ENCODE measurements at places on chromosomes 11 and 22.
A peak's percentile ranks its signal among the peaks of the same experiment; 100 is the strongest.

GRCh38 chr11:20617346-20618005 lies 18.1 kb downstream of the SLC6A5 start:
- no peak for DNase-seq

GRCh38 chr11:18756889-18757288 lies 30.9 kb upstream of the IGSF22 start:
- DNase-seq, result no peak

DNA sequence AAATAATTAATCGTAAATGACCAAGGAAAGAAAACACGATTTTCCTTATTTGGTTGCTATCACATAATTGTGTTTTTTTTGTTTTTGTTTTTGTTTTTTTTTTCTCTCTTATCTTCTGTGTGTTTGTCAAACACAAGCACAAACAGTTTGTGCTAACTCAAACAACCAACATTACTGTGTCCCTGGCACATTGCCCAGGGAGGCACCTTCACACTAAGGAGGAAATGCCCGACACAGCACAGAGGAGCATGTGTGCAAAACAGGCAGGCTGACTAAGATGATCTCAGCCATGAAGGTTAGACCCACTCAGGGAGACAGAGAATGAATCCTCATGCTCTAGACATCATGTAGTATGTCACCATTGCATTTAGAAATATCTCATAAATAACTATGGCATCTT lies 130.1 kb downstream of the SOX6 start:
- DNase-seq, result peak; percentile 56

DNA sequence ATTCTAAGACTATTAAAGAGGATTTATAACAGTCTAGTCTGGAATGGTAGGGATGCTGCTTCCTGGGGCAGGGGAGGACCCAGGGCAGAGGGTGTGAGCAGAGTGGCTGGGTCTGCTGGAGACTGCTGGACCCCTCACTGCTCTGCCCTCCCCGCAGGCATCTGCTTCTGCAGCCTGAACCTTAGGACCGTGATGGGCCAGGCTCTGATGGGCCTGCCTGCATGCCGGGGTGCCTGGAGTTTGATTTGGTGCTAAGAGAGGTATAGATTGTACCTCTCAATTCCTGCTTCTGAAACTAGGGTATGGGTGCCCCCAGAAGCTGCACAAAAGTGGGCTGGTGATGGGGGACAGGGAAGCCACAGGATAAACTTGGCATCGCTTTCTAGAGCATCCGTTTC lies 54.9 kb downstream of the CD82 start:
- no peak for DNase-seq

- no peak for DNase-seq
These were observed 53.3 kb upstream of the JAM3 start for GRCh38 chr11:134015556-134015955.

DNA sequence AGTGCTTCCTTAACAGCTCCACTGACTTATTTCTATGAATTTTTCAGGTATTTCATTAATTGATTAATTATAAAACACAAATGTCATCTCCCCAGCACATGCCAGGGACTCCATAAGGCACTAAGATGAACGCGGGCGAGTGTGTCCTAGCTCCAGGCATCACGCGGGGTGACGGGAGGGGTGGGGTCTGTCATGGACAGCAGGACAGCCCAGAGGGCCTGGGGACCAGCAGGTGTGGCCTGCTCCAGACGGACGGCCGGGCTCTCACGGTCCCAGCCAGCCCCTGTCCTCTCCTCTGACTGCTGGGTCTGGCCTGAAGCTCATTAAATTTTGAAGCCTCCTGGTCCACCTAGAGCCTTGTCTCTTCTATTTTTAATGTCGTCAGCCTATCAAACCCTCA lies 531.1 kb downstream of the BRD1 start:
- no peak for DNase-seq

DNA sequence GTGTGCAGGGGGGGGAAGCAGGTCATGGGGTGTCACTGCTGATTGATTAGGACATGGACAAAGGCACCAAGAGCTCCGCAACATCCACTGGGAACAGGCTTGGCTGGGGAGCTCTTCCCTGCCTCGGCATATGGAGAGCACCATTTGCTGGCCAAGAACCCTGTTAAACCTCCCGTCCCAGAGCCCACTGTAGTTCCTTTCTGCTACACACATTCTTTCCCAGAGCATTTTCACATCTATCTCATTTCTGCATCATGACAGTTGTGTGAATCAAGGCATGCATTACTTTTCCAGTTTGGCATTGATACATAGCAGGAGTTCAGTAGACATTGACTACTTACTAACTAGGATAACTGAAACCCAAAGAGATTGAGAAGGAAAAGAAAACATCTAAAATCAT lies 333.4 kb upstream of the B3GAT1 start:
- DNase-seq, result no peak

DNA sequence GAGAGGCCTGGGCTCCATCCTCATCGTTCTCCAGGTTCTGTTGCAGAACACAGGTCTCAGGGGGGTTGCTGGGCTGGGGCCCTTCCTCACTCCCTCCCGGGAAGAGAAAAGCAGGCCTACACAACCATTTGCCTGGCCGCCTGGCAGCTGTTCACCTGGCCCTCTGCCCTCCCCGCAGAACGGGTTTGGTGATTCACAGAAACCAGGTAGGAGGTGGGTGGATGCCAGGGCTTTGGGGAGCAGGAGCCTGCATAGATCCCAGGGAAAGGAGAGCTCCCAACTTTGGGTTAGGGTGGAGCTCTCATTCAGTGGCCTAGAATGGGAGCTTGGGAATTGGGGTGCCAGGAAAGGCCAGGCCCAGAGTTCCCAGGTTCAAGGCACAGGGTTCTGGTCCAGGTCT lies 995 bp downstream of the TMEM134 start:
- DNase-seq, result no peak

GRCh38 chr22:32631507-32632255 lies 157.1 kb downstream of the FBXO7 start:
- no peak for DNase-seq

DNA sequence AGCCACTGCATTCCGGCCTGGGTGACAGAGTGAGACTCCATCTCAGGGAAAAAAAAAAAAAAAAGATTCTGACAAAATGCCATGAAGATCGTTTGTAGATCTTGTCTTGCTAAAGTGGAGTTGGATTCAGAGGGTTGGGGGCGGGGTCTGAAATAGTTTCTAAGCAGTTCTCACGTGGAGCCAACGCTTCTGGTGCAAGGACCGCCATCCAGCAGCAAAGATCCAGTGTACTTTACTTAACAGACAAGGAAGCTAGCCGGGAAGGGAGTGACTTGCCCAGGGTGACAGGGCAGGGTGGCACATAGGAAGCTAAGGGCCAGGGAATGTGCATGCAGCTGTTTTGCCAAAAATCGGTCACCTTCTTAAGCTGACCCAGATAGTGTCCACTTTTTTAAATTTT lies 27.4 kb downstream of the APOL1 start:
- DNase-seq, result no peak

DNA sequence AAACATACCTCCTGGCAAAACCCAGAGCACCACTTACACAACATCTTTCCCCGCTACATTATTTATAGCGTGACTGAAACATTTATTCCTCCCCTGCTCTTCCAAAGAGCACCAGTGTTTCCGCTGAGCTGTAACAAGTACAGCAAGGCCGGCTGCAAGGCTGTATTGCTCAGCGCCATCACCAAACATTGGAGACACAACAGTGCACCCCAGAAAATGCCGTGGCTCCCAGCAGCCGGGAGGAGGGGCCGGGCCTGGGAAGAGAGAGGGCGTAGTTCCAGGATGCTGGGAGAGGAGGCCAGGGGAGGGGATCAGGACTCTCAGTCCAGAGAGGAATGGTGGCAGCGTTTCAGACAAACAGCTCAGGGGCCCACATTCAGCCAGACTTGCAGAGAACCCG lies 133.2 kb downstream of the DSCAML1 start:
- DNase-seq, result no peak

DNA sequence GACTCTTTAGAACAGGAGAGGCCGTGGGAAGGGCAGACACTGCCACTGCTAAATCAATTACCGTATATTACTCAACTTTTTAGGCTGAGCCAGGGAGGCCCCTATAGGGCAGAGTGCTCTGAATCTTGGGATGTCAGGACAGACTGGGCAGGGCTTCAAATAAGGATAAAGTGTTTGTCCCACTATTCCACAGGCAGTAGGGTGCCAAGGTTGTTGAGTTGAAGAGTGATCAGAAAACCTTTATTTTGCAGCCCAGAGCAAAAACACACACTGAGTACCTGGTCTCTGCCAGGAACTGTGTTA lies 1.6 kb upstream of the B4GAT1 start:
- DNase-seq, result no peak

DNA sequence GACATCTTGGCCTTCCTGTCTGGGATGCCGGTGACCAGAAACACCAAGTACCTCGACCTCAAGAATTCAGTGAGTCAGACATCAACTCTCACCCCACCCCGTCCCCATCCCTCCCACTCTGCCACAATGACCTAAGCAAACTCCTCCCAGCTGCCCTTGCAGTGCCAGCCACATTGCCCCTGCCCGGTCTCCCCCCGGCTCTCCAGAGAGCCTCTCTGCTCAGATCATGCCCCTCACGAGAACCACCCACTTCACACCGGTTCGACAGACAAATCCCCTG lies 23.6 kb upstream of the MYRF start:
- no peak for DNase-seq

- peak; percentile 30 for DNase-seq
These were observed 364.2 kb downstream of the TENM4 start for GRCh38 chr11:79076526-79077115.

GRCh38 chr11:111414267-111414931 lies 35.3 kb upstream of the POU2AF1 start:
- no peak for DNase-seq

GRCh38 chr22:25849522-25849921 lies 107.5 kb downstream of the MYO18B start:
- DNase-seq, result no peak

- DNase-seq, result no peak
These were observed 4.2 kb downstream of the CPSF7 start for GRCh38 chr11:61425367-61426131.

DNA sequence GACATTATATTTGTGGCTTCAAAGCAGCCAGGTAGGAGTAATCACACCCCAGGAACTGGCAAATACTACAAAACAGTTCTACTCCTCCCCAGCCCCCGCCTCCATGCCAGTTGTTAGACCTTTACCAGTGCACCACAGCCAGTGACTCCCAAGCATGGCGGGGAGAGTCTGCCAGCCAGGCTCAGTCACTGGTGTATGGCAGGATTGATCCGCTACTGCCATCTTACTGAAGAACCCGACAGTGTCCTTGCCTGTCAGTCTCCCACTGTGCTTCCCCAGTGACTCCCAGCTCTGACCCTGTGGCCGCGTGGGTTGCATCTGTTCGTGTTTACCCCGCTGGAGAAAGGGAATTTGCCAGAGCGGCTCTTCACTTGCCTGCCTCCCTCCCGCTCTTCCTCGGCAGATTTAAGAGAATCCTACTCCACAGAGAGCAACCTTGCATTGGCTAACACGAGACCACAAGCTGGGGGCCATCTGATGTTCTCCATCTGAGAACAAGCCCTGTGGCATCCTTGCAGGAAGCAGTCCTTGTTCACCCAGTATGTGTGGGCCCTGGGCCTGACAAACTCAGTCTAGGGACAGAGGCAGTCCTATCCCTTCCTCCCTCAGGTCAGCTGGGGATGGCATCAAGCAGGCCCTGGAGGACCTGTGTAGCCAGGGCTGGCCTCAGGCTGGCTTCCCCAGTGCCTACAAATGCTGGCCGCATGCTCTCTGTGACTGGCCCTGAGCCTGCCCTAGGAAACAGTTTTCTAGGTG lies 33.1 kb downstream of the GNAZ start:
- no peak for DNase-seq
